ENCODE measurements at places on chromosomes 5 and 9. TPM values are rescaled to one million over a fixed set of nuclear protein-coding genes. Genes with fewer than 3 reads are reported as not detected.

Gene CYLC2
- not detected for total RNA-seq

DNA sequence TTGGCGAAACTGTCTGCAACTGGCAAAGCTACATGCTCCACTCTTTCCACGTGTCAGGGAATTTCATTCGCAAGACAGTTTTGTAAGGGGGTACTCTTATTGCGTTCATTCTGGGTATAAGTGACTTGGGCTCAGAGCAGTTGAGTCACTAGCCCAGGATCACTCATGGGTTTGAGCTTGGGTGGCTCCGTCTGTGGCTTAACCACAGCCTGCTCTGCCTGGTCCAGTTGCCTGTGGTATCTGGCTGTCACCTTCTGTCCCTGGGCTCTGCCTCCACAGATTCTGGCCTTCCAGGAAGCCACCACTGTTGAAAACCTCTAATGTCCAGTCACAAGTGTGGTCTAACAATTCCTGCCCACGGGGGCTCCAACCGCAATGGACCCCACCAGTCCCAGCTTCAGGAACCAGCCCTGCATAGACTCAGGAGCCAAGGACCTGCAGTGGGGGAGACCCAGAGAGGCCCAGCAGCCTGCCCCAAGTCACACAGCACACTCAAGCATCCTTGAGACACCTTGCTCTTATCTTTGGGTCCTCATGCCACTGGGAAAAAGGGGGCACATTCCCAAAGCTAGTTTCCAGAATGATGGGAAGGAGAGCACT is 10.4 kb downstream of the KIF12 start:
- no peaks in the 10 kb centered on the region for H3K4me1 ChIP-seq
- H3K27me3 ChIP-seq = no peaks in the 10 kb centered on the region
- no peak overlapping the region for H3K4me3 ChIP-seq
- no peaks in the 10 kb centered on the region for H3K36me3 ChIP-seq

DNA sequence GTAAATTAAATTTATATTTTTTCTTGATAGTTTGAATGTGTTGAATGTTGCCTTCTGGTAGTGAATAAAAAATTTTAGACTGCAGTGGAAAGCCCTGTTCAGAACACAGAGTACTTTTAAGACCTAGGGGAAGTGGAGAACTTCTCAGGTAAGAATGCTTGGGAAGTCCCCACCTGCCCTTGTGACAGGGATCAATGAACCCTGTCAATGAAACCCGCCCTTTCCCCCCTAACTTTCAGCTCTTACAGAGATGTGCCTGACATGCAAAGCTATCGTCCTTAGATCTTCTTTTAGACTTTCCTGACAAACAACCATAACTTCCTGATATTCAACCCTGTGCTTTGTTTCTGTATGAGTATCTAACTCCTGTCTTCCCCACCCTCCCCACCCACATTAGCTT is 562.7 kb downstream of the TLE4 start:
- H3K4me1 ChIP-seq = no peaks in the 10 kb centered on the region
- no peak overlapping the region for H3K4me3 ChIP-seq
- H3K27ac ChIP-seq = no peak overlapping the region
- DNase-seq = no peak
- H3K27me3 ChIP-seq = no peaks in the 10 kb centered on the region
- H3K36me3 ChIP-seq = no peaks in the 10 kb centered on the region

- no peak overlapping the region for H3K4me3 ChIP-seq
- H3K4me1 ChIP-seq = no peaks in the 10 kb centered on the region
- H3K27me3 ChIP-seq = no peaks in the 10 kb centered on the region
- no peak overlapping the region for H3K27ac ChIP-seq
Observed at GRCh38 chr5:75626959-75627358, 15.7 kb downstream of the ANKDD1B start.

Gene PLAC8L1
- total RNA-seq = 0.92 TPM

DNA sequence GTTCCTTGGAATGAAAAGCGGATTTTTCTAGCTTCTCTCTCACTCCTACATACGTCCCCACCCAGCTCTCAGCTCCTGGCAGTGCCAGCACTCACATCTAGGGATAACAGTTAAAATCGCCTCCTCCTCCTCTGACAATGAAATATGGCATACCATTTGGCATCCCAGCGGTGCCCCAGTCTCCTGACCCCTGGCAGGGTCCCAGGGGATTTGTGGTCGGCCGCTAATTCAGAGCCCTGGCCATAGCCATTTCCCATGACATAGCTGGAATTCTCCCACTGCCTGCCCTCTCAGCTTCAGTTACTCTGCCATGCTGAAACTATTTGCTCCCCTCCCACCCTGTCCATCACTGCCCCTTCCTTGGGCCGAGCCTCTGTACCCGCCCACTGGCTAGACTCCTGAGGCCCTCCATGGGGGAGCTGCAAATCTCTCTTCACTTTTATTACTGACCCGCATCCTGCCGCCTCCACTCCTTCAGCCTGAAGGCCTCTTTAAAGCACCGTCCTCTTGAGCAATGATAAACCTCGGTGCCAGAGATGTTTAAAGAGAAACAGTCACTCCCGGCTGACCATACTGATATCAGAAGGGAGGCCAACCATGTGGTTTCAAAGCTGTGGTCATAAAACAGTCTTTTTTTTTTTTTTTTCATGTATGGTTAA is 139.8 kb downstream of the SLIT3 start:
- H3K4me1 ChIP-seq = no peaks in the 10 kb centered on the region
- H3K4me3 ChIP-seq = no peak overlapping the region
- no peaks in the 10 kb centered on the region for H3K27me3 ChIP-seq
- DNase-seq = no peak
- H3K36me3 ChIP-seq = no peaks in the 10 kb centered on the region

DNA sequence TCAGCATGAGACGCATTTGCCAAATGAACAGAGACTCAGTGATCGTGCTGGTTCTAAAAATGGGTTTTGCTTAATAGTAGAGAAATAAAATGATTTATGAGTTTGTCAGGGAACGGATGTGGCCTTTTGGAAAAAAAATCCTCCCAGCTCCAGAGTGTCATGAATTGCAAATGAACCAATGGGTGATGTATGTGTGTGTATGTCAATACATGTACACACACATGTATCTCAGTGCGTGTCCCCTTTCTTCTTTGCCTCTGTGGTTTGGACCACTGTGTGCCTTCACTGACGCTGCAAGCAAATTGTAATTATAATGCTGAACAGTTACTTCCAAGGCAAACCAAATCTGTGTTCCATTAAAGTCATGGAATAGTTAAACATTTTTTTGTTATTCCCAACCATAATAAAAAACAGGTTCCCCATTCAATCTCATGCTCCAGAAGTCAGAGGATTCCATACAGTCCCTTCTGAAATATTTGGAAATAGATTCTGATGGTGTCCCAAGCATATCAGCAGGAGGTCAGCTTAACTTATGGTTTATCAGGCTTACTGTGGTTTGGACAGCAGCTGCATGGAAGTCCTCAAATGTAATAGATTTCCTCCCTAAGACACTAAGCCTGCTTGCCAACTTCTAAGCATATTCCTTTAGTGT is 630.5 kb downstream of the ACTL7B start:
- H3K27ac ChIP-seq = no peak overlapping the region
- no peak for DNase-seq
- H3K36me3 ChIP-seq = no peaks in the 10 kb centered on the region
- no peak overlapping the region for H3K4me3 ChIP-seq

Gene PITX1
- total RNA-seq = not detected

Gene DNAI1
- 0.37 TPM for total RNA-seq

GRCh38 chr9:14585730-14586473 is 107.3 kb downstream of the ZDHHC21 start:
- no peak for DNase-seq
- H3K27ac ChIP-seq = no peak overlapping the region
- H3K4me3 ChIP-seq = no peak overlapping the region
- H3K4me1 ChIP-seq = no peaks in the 10 kb centered on the region
- no peaks in the 10 kb centered on the region for H3K27me3 ChIP-seq

DNA sequence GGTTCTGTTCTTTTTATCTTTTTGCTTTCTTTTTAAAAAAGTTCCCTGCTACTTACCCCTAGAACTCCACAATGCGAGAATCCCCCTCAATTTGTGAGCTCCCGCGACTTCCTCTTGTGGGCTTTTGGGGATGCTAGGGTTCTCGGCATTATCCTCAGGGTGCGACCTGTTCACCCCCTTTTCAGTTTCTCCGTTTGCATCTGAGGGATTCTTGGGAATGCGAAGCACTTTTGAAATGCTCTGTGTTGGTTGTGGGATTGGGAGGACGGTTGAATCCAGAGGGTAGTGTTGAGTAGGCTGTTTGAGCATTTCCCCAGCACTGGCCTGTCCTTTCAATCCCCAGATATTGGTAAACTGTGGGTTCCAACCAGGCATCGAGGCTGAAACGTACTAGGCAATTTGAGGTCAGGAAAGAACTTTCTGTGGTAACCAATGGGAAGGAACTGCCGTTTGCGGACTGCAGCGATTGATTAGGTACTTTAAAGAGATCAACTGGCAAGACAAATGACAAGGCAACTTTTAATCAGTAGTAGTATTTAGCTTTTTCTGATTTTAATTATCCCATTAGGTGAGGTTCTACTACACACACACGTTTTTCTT is 415 bp downstream of the XRCC4 start:
- peak overlapping the region; percentile 91 for H3K27ac ChIP-seq
- H3K4me1 ChIP-seq = no peaks in the 10 kb centered on the region
- no peaks in the 10 kb centered on the region for H3K27me3 ChIP-seq
- DNase-seq = no peak

DNA sequence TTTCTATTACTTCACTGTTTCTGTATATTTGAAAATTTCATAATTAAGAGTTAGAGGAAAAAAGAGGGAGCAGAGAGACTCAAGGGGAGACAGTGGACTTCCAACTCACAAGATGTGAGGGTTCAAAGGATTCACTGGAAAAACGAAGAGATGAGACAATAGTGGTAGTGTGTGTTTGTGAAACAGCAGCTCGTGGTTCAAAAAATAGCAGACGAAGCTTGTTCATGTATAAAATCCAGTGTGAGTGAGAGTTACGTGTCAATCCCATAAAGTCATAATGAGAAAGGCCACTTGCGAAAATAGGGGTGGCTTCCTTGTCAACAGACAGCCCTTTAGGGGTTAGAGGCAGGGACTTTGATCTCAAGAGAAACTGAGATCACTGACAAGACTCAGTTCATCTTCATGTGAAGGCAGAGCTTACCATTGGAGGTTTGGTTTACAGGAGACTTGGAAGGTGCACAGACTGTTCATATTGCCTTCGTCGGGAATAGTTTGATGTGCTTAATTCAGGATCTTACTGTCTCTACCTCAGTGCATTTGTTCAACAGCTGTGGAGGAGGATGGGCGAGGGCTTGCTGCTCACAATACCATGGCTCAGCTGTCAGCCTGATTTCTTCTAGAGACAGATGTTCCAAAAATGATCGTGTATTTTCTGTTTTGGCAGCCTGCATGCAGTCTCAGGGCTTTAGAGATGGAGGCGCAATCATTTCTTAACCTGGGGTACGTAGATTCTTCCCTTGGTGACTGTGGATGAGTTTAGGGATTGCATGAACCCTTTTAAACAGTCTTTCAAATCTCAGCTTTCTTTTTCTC is 105.7 kb upstream of the KLF9 start:
- no peak for DNase-seq
- H3K27ac ChIP-seq = no peak overlapping the region

DNA sequence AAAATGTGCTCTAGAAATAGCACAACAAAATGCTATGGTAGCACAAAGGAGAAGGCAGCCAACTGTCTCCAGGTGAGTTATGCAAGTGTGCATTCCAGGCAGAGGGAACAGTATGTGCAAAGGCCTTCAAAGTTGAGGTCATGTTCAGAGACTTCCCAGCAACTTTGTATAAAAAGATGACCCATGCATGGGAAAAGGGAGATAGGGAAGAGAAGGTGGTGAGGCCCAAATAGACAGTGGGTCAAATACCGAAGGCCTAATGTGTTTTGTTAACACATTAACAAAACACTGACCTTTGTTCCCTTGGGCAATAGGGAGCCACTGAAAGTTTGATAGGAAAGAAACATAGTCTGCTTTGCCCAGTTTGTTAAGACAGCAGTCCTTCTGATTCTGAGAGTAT is 445.3 kb downstream of the EBF1 start:
- DNase-seq = no peak
- H3K4me3 ChIP-seq = no peak overlapping the region
- no peaks in the 10 kb centered on the region for H3K27me3 ChIP-seq

DNA sequence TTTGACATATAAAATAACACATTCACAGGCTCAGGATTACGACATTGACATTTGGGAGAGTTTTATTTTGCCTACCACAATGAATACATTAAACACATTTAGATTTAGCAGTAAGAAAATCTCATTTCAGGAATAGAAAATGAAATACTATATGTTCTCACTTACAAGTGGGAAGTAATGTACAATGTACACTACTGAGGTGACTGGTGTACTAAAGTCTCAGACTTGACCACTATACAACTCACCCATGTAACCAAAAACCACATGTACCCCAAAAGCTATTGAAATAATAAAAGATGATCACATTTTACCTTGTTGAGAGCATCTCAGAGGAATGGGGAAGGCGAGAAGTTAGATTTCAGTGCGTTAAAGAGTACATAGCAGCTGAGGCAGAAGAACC is 1202.4 kb upstream of the SEMA6A start:
- no peak overlapping the region for H3K4me3 ChIP-seq
- no peak overlapping the region for H3K27ac ChIP-seq
- H3K36me3 ChIP-seq = no peaks in the 10 kb centered on the region
- H3K27me3 ChIP-seq = no peaks in the 10 kb centered on the region

Gene LVRN
- not detected for total RNA-seq

Gene DAB2
- total RNA-seq = 5.0 TPM

DNA sequence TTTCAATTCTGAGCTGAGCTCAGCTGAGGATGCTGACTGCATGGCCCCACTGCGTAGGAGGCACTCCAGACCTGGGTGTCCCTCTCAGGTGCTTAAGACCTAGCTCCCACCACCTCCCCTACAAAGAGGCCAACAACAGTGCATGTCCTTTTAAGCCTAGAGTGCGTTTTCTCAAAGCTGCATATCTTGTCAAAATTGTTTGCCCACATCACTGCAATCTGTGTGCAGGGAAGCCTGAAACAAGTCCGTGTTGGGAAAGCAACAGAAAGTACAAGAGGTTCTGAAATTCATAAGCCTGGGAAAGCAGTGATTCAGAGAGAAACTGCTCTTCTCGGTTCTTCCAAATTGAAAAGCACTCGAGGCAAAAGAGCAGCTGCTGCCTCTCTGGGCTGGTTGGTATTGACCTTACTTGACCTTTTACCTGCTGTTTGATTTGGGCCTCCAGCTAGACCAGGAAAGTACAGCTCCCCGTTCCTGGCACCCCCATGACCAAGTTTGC is 238.4 kb downstream of the NR2F1-AS1 start:
- H3K36me3 ChIP-seq = no peaks in the 10 kb centered on the region
- DNase-seq = no peak
- peaks cover 1% of the 10 kb centered on the region for H3K27me3 ChIP-seq
- H3K4me3 ChIP-seq = no peak overlapping the region

DNA sequence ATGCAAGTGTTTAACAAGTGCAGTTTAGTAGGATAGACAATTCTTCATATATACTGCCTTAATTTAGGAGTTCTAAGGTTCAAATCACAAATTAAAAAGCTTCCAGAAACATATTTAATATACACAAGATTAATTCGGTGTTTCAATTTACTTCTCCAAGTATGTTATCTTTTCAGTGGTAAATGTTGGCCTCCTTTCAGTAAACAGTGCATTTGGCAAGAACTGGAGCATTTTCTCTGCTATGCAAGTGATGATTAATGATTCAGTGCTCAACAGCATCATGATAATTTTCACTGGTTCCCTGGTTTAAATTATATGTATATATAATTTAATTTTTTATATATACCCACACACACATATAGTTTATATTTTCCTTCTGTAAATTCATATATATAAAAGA is 541.7 kb downstream of the EFNA5 start:
- no peaks in the 10 kb centered on the region for H3K36me3 ChIP-seq
- DNase-seq = no peak
- H3K27ac ChIP-seq = no peak overlapping the region
- no peaks in the 10 kb centered on the region for H3K27me3 ChIP-seq

Gene MCC
- 18.3 TPM for total RNA-seq

Gene GPR150
- total RNA-seq = not detected
